Stomach (tissue), 19 donors: ENCODE measurements at places on chromosomes 1 and 21. TPM values are rescaled to one million over a fixed set of nuclear protein-coding genes. Genes with fewer than 3 reads are reported as not detected.

The AIDA gene
- total RNA-seq = 63.5 TPM

GRCh38 chr1:158371188-158371953 lies 17.7 kb downstream of the CD1E start:
- DNase-seq = no peak
- no peaks in the 10 kb centered on the region for H3K36me3 ChIP-seq
- no peaks in the 10 kb centered on the region for H3K27me3 ChIP-seq
- H3K4me3 ChIP-seq = no peak overlapping the region
- no peaks in the 10 kb centered on the region for H3K4me1 ChIP-seq

The OR2M3 gene
- total RNA-seq = not detected

The IVL gene
- total RNA-seq = not detected

The IL22RA1 gene
- not detected for total RNA-seq

The TSTD1 gene
- 13.2 TPM for total RNA-seq

The SYNC gene
- total RNA-seq = 15.6 TPM

The G0S2 gene
- 11.0 TPM for total RNA-seq

DNA sequence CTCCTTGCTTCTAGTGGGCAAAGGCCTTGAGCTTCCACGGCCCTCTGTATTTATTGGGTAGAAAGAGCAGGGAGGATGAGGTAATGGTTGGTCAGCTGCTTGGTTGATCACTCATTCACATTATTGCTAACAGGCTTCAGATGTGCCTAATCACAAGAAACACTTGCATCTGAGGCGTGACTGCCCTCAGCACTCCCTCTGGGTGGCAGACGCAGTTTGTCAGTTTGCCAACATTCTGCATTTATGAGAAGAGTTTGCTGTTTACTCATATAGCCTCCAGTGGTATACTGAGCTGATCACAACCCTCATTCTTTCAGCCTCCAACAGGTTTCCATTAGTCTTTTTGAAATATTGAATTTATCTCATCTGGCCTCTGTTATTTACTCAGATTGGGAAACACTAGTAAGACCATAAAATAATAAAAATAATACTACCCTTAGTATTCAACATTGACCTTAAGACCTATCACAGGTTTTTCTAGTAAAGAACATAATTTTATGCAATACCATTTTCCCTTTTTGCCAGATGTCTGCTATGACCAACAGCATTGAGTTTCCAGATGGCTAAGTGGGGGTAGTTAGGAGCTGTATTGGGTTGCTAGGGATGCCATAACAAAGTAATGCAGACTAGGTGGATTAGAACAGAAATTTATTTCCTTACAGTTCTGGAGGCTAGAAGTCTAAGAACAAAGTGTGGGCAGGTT lies 53.3 kb downstream of the PTGFR start:
- no peak for DNase-seq
- H3K27ac ChIP-seq = no peak overlapping the region
- no peak overlapping the region for H3K4me3 ChIP-seq
- no peaks in the 10 kb centered on the region for H3K27me3 ChIP-seq

GRCh38 chr21:46149205-46149901 lies 6.0 kb downstream of the FTCD start:
- peaks cover 18% of the 10 kb centered on the region for H3K27me3 ChIP-seq
- no peak overlapping the region for H3K4me3 ChIP-seq
- H3K27ac ChIP-seq = no peak overlapping the region
- H3K36me3 ChIP-seq = no peaks in the 10 kb centered on the region
- no peak for DNase-seq

The ATAD3C gene
- not detected for total RNA-seq

The CYP4A11 gene
- not detected for total RNA-seq

DNA sequence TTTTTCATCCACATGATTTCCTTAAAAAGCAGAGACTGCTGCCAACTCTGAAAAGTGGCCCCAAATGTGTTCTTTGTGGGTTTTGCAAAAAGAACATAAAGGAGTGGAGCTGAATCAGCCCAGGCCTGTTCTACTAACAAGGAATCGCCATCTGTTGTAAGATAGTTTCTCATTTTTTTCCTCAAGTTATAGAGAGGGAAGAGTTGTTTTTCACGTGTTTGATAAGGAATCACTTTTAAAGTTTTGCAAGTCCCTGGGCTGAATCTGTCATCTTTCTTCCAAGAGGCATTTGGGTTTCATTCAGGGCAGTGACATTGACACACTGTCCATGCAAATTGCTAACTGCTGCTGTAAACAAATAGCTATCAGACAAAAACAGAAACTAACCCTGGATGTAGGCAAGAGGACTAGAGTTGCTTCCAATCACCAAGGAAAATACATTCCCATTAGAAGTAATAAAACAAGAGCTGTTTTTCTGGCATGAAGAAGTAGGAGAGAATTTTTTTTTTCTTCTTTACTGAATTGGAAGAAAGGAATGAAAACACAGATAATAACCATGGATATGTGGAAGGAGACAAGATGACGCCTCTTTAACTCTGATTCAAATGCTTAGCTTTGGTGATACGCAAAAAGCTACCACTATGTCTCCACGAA lies 58.8 kb upstream of the TBX15 start:
- no peaks in the 10 kb centered on the region for H3K27me3 ChIP-seq
- DNase-seq = peak; percentile 32
- H3K4me1 ChIP-seq = no peaks in the 10 kb centered on the region

The B3GALNT2 gene
- 28.1 TPM for total RNA-seq

The DMBX1 gene
- not detected for total RNA-seq

DNA sequence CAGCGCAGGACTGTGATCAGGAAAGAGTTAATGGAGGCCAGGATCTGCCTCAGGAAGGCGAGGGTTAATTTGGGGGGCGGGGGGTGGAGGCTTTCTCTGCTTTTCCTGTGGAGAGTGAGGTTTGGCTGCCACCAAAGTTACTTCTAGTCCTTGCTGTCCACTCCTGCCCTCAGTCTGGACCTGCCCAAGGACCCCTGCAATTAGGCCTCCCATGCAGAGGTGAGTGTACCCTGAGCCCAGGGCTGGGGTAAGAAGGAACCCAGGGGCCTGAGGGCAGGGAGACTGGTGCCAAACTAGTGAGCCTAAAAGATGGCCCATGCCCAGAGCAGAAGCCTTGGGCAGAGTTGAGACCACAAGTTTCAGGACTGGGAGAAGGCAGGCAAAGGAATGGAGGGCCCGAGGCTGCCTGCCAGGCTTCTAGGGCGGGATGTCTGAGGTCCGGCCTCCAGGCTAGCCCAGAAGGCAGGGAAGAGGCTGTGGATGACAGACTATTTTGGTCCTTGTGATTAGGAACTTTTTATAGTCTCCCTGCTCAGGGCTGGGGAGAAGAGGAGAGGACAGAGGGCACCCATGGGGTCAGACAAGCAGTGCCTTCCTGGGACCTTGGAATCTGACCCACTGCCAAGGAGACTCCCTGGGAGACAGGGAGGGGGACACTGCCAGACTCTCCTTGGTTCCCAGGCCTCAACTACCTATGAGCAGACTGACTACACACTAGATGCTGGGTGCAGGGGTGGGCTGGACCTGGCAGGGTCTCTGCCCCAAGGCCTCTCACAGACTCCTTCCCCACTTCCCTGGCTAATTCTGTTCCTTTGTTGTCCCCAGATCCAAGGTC lies at the start of gene FAM110D:
Gene FAM110D (plus strand): TSS at position 172 of the 835 bp plus-strand sequence. CDS start 2,213 bp downstream, outside the sequence.
- peak within 1 kb of the TSS; percentile 55 for H3K4me3 ChIP-seq
- no peaks in the 10 kb centered on the region for H3K27me3 ChIP-seq
- H3K27ac ChIP-seq = peak within 1 kb of the TSS; percentile 46

DNA sequence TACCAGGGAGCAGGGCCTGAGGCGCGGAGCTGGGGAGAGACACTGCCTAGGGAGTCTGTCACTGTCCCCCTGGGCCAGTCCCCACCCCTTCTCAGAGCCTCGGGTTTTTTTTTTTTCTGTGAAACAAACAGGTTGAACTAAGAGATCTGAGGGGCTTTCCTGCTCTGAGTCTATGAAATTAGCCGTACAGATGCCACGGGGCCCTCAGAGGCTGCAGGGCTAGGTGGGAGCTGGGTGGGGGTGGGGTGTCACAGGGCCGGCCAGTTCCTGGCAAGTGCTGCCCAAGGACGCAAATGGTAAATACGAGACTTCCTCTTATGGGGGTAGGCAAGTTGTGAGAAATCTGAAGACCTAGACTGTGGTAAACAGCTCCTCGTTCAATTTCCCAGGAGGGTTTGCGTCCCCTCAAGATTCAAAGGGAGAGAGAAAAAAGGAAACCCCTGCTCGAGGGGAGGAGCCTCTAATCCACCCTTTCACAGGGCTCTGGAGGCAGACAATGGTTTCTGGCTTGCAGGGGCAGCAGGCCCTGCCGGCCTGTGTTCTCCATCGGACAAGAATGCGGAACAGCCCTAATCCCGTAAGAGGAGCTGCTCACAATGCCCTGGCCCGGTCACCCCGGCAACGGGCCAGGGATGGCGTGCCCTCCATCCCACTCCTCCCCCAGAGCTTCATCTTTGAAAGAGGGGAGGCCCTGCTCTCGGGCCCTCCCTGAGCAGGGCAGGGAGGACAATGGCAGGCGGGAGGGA lies 7.8 kb downstream of the NUAK2 start:
- peak overlapping the region; percentile 83 for H3K27ac ChIP-seq
- DNase-seq = peak; percentile 35
- no peaks in the 10 kb centered on the region for H3K27me3 ChIP-seq

- no peak overlapping the region for H3K4me3 ChIP-seq
- H3K36me3 ChIP-seq = no peaks in the 10 kb centered on the region
Measured at GRCh38 chr1:60573121-60573520, 499.6 kb upstream of the C1orf87 start.
